AG08396 (cell line): ENCODE measurements at places on chromosomes 1 and 21.

DNA sequence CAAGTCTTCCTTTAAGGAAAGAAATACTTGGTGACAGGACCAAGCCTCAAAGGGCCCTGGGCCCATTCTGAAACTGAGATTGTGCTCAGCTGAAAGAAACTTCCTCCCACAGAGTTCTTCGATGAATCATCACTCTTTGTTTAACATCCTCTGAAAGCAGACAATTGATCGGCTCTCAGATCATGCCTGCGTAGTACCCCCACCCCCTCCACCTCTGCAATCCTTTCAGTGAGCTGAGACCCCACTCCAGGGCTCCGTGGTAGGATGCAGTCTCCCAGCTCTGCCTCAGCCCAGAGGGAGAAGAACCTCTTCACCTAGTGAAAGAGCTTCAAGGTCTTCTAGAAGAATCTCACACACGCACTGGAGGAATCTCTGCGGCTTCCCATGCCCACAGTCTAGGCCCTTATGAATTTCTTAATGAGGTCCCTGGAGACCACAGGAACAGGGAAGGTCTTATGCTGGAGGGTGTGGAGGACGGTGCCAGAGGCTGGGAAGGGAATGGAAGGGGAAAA is 104.9 kb upstream of the SOD1 start:
- no peak for DNase-seq

GRCh38 chr1:156750191-156750672 is 1.2 kb downstream of the HDGF start:
- no peak for DNase-seq

GRCh38 chr1:175887981-175888428 is 144.6 kb upstream of the TNR start:
- DNase-seq, result peak; percentile 63

DNA sequence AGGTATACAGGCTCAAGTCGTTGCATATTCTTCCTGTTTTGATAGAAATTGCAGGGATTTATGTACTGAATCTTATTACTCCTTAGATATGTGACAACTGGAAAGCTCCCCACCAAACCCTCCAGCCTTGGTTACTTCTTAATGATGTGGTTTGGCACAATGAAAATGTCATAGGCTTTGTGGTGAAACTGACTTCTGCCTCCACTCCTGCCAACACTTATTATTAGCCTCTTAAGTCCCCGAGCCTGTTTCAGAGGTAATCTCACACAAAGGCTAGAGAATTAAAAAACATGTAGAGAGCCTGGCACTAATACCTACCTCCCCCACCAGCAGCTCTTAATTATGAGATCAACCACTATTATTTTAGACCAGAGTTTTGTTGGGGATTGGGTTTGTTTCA is 4.2 kb downstream of the COX20 start:
- DNase-seq, result no peak

DNA sequence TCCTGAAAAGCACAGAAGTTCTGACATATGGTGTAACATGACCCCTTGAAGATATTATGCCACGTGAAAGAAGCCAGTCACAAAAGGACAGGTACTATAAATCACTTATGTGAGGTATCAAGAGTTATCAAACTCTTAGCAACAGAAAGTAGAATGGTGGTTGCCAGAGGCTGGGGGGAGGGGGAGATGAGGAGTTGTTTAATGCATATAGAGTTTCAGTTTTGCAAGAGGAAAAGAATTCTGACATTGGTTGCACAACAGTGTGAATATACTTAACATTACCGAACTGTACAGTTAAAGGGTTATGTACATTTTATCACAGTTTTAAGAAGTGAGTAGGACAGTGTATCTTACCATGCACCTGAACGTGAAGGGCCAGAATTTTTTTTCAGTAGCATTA is 80.0 kb downstream of the USP25 start:
- no peak for DNase-seq

DNA sequence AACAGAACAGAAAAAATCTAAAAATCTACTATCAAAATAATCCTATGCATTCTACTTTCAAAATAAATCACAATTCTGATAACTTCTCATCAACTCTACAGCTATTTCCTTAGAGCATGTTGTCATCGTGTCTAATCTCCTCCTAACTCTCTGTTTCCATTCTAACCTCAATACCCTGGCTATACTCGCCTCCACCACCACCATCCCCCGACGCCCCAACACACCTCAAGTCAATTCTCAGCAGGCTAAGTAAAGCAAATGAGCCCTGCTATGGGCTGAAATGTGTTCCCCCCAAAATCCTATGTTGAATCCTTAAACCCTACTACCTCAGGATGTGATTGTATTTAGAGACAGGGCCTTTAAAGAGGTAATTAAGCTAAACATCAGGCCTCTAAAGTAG is 34.6 kb downstream of the NRDC start:
- no peak for DNase-seq

DNA sequence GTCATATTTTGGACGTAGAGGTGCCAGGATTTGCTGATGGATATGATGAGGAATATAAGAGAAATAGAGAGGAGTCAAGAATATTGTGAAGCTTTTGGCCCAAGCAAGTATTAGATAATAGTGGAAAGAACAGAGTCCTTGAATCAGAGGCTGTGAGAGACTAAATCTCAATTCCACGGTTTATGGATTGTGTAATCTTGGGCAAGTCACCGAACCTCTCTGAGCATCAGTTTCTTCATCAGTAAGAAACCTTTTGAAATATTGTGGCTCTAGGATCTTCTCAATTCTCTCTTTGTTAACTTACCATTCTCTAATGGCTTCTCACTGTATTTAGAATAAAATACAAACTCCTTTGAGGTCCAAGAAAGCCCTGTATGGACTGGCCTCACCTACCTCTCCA is 77.6 kb downstream of the RPS6KA1 start:
- DNase-seq, result no peak

DNA sequence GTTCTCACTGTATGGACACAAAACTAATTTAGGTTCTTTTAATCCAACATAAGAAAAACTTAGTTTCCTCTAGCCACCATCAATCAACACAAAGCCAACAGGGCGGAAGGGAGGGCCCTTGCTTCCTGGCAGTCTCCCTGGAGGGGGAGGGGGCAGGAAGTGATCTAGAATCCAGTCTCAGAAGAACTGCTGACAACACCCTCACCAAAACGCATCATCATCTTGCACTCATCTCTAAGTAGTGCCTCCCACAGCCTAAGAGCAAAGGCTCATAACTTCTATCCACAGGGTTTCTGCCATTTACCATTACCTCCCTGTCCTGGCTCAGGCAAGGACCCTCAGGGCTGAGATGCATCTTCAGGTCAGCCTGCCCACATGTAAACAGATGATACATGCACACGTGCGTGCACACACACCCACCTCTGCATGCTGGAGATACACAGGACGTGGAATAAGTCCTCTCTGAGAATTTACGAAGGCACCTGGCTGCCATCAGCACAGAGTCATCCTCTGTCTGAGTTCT is 20.5 kb downstream of the HIVEP3 start:
- peak; percentile 29 for DNase-seq

DNA sequence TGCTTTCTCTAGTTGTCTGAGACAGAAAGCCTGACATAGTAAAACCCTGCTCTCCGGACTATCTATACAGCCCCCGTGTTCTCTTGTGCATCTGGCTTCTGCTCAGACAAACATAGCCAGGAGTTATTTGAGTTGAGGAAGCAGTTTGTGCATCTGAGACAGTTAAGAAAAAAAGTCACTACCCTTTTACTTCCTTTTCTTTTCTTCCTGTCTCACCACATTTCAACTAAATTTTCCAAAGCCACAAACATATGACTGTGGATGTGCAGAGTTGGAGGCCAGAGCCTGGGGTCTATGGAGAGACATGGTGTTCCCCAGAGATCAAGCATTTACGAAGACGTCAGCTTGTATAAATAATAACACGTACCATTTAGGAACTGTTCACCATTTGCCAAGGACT is 158.5 kb upstream of the FGGY start:
- no peak for DNase-seq

DNA sequence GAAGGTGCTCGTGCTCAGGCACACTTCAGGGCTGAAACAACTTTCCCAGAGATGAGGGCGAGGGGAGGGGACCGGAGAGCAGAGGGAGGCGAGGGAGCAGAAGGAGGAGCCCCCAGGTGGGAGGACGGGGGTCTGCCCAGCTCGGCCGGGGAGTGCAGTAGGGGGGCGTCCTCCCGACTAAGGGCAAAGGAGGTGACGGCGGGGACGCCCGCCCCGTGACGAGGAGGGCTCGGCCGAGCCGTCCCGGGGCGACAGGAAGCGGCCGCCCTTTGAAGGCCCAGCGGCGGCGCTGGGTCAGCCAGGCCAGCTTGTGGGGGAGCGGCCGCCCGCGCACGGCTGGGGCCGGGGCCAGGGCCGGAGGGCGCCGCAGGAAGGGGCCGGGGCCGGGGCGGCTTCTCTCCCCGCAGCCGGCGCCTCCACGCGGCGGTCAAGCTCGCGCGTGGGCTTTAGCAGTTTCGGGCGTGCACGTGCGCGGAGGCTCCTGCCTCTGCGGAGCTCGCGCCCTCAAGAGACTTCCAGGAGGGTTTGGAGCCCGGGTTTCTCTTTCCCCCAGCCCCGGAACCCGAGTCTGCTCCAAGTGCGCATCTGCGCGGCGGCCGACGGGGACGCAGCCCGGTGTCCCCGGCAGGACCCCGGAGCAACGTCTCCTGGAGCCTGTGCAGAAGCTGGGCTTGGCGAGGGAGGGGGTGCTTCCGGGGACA is 100.8 kb upstream of the SLC45A1 start:
- DNase-seq, result peak; percentile 39

DNA sequence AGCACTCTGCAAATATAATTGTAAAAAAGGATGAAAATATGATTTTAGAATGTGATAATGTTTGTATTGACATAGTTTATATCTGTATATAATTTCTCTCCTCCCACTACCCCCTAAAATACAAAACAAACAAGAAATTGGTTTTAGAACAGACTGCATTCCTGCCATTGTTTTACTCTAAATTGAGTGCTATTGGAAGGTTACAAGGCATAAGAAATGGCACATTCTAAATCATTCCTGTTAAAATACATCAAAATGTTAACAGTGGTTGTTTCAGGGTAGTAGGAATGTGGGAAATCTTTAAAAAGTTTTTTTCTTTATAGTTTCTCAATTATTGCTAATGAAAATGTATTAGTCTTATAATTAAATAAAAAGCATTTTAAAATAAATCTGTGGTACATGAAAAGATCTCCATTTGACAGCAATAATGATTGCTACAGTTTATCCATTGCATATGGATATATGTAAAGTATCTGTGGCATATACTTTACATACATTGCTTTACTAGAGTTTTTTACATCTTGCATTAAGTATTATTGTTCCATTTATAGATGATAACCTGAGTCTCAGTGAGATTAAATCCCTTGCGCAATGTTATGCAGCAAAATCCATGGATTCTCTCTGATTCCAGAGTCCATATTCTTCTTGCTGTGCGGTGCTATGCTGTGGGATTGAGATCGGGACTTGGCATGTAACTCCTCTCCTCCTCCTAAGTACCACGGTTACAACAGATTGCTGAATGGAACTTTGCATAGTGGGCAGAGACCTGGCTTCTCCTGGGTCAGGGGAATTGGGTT is 319.8 kb downstream of the LMO4 start:
- no peak for DNase-seq

GRCh38 chr1:237071641-237072420 is 29.8 kb downstream of the RYR2 start:
- no peak for DNase-seq

DNA sequence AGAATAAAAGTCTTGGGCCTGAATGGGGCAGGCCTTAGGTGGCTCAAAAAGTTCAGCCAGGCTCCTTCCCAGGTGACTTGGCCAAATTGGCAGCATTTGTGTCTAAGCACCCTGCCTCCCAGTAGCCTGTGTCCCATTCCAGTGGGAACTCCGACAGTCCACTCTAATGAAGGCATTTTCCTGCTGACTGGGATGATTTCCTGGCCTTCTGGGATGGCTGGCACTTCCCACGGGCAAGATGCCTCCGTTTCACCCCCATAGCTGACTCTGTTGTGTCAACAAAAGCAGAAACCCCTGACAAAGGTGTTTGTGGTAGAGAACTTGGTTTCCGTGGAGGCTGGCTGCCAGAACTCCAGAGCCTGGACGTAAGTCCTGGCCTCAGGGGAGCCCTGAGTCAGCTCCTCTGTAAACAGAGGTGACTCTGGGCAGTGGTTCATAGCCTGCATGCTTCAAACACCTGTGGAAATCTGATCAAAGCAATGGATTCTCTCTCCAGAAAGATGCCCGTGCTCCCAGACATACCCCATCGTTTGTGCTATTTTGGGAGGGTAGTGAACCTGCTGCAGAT is 36.6 kb downstream of the WNT3A start:
- DNase-seq, result no peak

DNA sequence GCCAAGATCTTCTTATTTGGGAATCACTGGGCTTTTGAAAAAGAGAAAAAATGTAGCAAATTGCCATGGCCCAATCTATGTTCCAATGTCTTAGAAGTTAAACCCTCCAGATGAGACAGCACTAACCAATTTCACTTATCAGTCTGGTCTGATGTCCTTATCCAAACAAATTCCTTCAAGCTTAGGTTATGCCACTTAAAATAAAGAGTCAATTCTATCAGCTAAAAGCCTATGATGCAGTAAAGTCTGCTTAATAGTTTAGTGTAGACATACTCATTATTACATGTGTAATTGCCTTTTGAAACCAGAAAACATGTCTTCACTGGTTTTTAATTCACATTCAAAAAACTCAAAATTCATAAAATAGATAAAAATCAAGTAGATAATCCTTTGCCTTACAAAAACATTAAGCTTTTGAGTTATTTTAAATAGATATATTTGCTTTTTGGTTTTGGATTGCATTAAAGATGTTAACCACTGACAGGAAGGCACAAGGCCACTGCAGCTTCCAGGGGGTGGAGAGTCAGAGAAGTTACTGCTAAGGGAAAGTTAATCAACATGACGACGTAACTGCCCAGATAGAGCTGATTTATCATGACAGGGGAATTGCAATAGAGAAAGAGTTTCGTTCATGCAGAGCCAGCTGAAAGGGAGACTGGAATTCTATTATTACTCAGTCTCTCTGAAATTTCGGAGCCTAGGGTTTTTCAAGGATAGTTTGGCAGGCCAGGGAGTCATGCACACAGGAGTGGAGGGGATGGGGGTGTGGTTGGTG is 106.1 kb downstream of the MAP3K21 start:
- no peak for DNase-seq

- DNase-seq, result no peak
These were observed 54.1 kb downstream of the KCNJ15 start for GRCh38 chr21:38310646-38311485.

GRCh38 chr1:12031039-12031980 is 12.0 kb downstream of the MIIP start:
- DNase-seq, result peak; percentile 70

DNA sequence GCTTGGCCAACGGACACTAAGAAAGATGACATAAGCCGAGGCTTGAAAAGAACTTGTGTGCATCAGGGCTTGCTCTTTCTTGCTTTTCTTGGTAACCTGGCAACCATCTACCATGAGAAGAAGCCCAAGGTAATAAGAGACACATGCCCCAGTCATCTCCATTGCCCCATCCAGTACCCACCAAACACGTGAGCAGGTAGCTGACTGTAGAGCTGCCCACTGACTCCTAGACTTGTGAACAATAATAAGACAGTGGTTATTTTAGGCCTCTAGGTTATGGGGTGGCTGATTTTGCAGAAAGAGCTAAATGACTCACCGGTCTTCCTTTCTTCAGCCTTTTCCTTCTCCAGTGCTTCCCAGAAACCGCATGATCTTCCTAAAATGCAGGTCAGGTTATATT is 105.0 kb upstream of the JUN start:
- no peak for DNase-seq
